ENCODE measurements at places on chromosomes 12 and 14.

DNA sequence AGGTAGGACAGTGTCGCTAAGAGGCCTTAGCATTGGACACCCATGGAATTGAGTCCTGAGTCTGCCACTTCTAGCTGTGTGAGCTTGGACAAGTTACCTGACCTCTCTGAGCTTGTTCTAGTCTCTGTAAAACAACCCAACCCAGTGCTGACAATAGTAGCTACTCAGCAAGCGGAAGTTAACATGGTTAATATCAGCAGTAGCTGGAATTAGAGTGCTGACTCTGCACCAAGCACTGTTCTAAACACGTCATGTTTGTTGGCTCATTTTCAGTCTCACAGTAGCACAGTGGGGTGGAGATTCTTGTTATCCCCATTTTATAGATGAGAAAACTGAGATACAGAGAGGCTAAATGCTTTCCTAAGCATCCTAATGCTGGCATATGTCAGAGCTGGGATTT is 47.5 kb upstream of the RIN3 start:
- DNase-seq = no peak

DNA sequence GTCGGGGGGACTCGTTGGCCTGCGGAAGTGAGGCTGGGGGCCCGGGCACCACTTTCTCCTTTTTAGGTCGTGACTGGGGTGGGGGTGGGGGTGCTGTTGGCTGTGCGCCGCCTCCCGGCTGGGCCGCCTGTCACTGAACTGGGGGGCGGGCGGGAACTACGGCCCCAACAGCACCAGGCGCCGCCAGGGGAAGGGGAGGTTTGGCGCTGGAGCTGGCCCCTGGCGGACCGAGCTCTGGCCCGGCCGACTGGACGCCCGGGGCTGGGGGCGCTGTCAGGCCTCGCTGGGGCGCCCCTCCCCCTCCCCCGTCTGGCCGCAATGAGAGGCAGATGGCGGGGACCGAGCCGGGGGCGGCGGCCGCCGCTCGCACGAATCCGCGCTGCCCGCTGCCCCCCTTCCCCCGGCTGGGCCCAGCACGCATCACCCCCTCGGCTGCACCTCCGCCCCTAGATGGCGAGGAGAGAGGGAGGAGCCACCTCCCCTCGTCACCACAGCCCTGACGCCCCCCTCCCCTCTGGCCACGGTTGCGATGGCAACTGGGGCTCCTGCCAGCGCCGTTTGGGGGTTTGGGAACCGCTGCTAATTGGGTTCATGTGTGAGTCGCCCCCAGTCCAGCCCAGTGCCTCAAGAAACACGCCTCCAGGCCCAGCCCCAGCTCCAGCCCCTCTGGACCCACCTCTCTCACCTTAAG is 723 bp downstream of the NFATC4 start:
- DNase-seq = peak; percentile 82

- peak; percentile 57 for DNase-seq
Measured at GRCh38 chr12:50517421-50518048, 12.8 kb downstream of the DIP2B start.

- DNase-seq = no peak
Measured at GRCh38 chr12:14327711-14328110, 37.8 kb upstream of the ATF7IP start.

GRCh38 chr12:108735855-108736254 is 4.5 kb upstream of the CORO1C start:
- no peak for DNase-seq

- DNase-seq = no peak
Measured at GRCh38 chr12:105799103-105799502, 339.7 kb downstream of the NUAK1 start.

- DNase-seq = no peak
Measured at GRCh38 chr12:95257541-95257940, 39.9 kb downstream of the VEZT start.

- no peak for DNase-seq
Measured at GRCh38 chr14:22723815-22724214, 42.7 kb upstream of the OXA1L start.

- DNase-seq = no peak
Measured at GRCh38 chr14:59267046-59267445, 78.6 kb downstream of the DAAM1 start.

DNA sequence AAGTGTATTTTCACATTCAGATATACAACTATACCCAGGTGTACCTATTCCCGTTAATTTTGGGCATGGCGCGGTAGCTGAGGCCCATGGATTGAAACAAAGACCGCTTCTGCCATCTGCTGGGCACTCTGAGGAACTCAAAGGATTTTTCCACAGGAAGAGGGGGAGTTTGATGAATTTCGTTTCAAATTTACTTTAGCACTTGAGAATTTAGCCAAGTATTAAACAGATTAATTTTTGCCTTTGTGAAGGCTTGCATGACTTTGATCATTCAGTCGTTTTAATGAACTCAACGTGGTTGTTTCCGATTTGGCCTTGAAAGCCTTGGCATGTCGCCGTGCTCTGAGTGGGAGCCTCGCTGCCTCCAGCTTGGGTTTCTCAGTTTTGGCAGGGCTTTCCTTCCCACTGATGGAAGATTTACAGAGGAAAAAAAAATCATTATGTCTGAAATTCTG is 153.2 kb upstream of the DDHD1 start:
- DNase-seq = peak; percentile 55

DNA sequence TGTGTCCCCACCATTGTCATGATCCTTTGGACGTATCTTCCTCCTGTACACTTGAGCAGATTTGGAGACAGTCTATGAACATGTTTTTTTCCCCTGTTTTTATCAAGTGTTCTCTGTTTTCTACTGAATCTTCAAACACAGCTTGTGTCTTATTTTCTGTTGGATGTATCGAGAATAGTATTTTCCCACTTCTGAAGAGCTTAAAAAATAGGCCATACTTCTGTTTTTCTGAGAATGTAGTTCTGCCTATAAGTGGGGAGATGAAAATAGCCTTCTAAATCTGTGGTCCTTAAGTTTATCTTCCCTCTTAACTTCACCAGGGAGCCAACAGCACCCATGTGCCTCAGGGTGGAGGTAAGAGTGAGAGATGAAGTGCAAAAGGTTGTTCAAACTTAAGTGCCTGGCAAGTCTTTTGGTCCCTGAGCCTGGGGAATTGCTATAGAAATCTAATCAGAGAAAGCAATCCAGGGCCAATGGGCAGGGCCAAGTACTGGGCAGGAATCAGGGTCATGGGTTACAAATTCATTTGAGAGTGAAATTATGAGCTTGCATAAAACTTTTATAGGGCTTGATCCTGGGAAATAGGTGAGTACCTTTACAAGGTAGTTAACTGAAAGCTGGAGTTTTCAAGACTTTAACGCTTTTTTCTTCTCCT is 58.9 kb downstream of the ARF6 start:
- no peak for DNase-seq

- no peak for DNase-seq
Measured at GRCh38 chr14:95469134-95469481, 47.3 kb downstream of the SYNE3 start.

DNA sequence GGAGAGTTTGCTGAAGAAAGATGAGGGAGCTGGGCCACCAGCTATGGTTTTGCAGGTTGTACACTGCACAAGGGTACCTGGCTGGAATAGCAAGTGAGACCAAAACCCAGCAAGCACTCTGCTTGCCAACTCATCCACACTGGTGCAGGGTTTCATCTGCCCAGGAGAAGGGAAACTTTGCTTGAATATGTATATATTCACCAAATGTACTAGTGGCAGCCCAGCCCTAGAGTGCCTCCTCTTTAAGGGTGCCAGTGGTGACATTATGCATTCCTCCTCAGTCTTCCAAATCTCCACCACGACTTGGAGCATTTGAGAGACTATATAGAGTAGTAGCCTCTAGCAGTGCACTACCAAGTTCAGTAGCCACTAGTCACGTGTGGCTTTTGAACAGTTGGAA is 136.8 kb downstream of the LLPH start:
- DNase-seq = no peak

GRCh38 chr12:29754235-29755189 is 29.2 kb downstream of the TMTC1 start:
- no peak for DNase-seq

GRCh38 chr12:15796493-15797141 is 7.4 kb upstream of the EPS8 start:
- DNase-seq = no peak

- DNase-seq = no peak
Measured at GRCh38 chr12:26845984-26846383, 13.0 kb upstream of the ITPR2 start.

DNA sequence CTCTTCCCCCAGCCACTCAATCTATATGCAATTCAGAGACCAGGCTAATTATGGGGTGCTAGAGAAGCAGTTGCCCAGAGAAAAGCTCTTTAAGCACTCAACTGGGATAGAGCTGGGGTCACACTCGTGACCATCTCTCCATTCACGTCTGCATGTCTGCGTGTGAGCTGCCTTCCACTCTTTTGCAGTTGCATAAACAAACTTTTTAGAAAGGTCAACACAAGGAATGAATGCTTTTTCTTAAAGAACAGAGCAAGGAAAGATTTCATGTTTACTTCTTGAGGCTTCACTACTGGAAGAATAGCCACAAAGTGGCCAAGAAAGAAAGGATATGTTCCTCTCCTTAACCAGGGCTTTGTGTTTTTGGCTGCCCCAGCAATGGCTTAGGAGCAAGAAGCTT is 151.1 kb downstream of the SAMD4A start:
- no peak for DNase-seq

DNA sequence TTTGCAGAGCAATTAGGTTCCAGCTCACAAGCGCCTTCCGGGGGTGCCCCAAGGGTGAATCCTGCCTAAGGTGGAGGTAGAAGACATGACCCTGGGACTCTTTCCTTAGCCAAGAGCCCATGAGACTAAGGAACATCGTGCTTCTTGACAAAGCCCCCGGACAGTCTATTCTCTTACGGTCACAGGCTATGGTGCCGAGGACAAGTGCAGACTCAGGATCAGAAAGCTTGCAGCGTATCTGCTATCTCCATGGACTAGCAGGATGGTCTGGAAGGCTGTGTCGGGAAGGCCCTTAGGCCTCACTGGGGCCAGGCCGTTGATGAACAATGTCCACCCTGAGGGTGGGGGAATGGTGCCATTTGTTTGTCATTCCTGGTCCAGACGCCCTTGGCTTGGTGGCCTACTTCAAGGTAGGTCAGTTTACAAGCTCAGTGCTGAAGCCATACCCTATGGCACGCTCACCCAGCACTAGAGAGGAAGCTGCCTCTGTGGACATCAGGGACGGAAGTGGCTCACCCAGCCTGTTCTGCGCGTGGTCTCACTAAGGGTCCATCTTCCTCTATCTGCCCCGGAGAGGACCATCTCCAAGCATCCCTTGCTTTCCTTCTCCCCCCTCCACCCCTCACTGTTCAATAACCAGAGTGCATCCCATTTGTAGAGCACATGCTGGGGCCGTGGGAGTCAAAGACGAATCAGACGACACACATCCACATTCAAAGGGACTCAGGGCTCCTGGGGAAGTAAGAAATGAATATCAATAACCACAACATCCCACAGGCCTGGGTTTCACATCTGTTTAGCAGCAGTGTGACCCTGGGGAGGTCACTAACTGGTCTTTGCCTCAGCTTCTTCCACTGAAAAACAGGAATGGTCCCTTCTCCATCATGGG is 45.0 kb upstream of the IQSEC3 start:
- peak; percentile 64 for DNase-seq

DNA sequence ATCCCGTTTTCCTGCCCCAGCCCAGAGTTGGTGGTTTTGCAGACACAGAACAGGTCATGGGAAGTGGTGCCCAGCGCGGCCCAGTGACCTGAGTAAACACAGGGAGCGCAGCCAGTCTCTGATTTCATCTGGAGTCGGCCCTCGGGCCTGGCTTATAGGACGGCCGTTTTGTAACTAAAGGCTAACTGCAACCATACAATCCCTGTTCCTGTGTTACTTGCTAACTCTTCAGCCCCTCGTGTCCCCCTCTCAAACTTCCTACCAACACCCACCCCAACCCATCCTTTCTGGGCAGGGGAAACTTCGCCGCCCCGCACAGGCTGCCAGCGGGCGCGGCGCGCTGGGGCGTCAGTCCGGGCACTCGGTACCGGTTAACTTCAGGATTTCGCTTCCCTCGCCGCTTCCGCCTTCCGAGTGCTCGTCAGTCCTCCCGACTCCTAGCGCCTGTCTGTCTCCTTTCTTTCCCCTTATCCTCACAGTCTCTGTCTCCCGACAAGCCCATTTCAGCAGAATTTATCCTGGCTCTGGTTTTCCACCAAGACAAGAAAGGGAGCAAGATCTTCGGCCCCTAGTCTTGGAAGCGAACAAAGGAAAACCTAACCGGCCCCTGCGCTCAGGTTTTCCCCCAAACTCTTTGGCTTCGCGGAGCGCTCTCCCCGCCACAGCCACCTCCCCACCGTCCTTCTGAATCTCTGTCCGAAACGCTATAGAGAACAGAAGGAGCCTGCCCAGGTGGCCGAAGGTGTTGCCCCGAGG is 2.0 kb downstream of the SIX1 start:
- peak; percentile 43 for DNase-seq

DNA sequence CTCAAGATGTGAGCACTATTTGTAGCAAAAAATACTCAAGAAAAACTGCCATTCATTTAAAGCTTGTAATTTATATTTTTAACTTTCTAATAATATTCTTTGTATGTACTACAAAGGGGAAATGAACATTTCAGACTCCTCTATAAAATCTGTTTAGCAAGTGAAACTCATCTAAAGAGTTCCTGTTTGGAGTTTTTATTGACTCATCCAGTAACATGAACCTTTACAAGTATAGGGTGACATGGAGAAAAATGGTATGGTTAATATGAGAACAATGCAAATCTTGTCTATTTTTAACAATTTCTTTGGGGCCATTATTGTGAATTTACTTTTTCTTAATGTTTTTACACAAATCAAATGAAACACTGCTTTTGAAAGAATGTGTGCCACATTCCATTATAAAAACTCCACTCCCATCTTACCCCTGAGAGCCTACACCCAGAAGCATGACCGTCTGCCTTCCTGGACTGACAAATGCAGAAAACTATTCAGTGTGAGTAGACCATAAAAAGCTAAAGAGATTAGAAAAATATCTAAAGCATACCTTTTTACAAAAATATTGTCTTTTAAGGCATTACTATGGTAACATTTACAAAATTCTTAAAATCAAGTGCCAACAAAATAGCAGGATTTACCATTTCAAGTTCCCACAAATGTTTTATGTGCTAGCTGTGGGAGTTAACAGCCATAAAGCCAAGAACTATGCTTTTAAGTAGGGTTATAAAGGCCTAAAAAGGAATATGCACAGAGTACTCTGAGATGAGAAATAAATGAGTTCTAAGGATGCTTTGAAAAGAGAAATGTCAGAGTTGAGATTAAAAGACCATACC is 144.0 kb downstream of the ADAMTS20 start:
- peak; percentile 4 for DNase-seq

GRCh38 chr14:89458713-89459420 is 41.8 kb upstream of the FOXN3 start:
- DNase-seq = no peak

GRCh38 chr14:106422066-106422465 is 895.7 kb downstream of the TMEM121 start:
- no peak for DNase-seq

DNA sequence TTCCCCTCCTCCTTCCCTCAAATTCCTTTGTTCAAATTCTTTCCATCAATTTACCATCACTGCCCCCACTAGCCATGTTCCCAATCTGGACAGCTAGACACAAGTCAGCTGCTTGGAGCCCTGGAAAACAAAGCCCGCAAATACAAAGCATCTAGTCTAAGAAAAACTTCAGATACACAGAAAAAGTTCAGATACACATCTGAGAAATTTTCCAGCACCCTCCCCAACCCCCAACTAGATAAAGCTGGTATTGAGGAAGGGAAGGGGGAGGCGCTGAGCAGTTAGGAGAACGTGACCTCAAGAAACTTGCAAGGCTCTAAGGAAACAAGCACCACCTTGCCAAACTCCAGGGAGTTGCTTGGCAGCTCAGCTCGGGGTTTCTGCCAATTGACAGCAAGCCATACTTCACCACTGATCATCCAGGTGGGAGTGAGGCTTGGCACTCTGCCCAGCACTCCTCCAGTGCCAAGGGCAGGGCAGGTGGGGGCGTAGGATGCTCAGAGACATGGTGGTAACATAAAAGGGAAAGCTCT is 5.1 kb upstream of the CNIH1 start:
- DNase-seq = no peak
